GM13976 (cell line): ENCODE measurements at places on chromosomes 6 and 20.

DNA sequence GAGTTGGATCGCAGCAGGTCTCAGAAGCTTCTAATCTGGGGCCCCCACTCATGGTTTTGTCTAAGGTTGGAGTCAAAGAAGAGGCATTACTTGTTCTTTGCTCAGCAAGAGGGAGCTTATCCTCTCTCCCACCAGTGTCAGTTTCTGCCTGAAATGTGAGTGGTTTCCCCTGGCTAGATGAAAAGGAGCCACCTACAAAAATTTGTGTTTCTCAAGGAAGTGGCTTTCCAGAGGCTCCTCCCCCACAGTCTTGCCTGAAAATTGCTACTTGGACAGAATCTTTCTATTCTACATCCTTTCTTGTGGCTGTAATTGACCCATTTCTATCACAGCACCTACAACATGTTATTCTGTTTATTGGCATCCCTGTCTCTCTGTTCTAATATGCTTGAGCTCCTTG lies 37.9 kb downstream of the SCML4 start:
- DNase-seq = no peak

GRCh38 chr6:148720406-148720805 lies 26.4 kb upstream of the UST start:
- no peak for DNase-seq

DNA sequence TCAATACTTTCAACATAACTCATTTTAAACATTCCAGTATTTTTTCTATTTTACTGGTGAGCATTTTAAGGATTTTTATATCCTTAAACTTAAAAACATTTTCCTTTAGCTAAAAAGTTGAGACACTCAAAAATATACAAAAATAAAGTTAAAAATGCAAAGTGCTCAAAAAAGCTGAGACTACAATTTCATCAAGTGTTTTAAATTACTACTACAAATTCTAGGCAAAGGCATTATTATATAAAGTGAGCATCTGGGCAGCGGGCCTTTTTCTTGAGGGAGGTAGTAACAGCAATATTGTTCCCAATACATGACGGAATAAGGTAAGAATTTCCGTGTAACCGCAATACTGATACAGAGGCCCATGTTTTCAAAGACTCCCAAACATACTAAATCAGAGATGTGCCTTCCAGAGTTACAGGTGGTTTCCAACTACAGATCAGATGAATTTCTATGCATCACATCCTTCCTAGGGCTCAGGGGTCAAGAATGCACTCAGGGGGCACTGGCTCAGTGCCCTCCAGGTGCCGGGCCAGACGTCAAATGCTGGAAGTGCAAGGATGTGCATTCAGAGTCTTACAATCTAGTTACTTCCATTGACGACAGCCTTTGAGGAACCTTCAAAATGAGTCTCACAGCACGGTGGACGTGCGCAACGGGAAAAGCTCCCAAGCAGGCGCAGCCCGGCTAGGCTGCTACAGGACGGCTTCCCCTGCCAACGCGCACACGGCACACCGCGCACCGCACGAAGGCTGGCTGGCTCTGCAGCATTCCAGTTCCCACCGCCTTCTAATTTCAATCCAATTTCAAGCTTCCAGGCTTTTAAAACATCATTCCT lies 1.7 kb downstream of the PHF10 start:
- DNase-seq = peak; percentile 21

DNA sequence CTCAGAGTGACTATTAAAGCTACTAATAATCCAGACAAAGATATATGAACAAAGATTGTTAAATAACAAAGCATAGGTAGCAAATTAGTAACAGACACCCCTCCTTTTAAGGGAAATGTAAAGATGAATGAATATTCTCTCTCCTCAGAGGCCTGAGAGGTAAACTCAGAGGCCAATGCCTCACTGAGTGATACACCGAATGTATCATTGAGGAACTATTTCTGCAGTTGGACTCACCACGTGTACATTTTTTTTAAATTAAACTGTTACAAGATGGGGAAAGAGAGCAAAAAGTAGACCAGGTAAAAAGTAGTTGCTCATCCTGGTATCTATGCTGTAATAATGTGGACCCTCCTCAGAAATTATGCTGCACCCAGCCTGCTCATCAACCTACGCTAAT lies 72.3 kb upstream of the IPCEF1 start:
- no peak for DNase-seq
